Endothelial cell of umbilical vein (primary cell): ENCODE measurements at places on chromosomes 2 and 18. TPM values are rescaled to one million over a fixed set of nuclear protein-coding genes. Genes with fewer than 3 reads are reported as not detected.

The UGT1A10 gene
- not detected in 2 replicates for polyA plus RNA-seq

The ANKRD30B gene
- polyA plus RNA-seq: not detected in 2 replicates

The CAPN14 gene
- polyA plus RNA-seq: 0.01 and 0.03 TPM in 2 replicates

The KCNK3 gene
- polyA plus RNA-seq: 0.03 TPM in 1 of 2 replicates, not detected in the other

The CFC1 gene
- polyA plus RNA-seq: not detected in 2 replicates

The LHCGR gene
- polyA plus RNA-seq: not detected in 2 replicates

The SAG gene
- polyA plus RNA-seq: not detected in 2 replicates

The FBLN7 gene
- polyA plus RNA-seq: 3.1 and 3.4 TPM in 2 replicates

The RTKN gene
- 20.7 and 27.5 TPM in 2 replicates for polyA plus RNA-seq

DNA sequence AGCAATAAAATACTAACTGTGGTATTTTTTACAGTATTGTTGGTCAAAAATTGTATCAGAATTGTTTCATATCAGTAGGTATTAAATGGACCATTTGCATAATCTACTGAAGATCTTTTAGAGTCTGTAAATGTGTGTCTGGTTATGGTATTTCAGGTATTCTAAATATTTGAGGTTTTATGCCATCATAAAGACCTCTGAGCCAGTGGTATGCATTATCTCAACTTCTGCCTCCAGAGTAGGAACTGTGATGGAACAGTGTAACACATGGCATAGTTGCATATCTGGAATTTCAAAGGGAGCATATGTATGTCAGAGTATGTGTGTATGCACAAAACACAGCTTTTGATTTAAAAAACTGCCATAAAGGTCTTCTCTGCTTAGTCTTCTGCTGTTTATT is 15.4 kb downstream of the GREB1L start:
- no peak for DNase-seq

DNA sequence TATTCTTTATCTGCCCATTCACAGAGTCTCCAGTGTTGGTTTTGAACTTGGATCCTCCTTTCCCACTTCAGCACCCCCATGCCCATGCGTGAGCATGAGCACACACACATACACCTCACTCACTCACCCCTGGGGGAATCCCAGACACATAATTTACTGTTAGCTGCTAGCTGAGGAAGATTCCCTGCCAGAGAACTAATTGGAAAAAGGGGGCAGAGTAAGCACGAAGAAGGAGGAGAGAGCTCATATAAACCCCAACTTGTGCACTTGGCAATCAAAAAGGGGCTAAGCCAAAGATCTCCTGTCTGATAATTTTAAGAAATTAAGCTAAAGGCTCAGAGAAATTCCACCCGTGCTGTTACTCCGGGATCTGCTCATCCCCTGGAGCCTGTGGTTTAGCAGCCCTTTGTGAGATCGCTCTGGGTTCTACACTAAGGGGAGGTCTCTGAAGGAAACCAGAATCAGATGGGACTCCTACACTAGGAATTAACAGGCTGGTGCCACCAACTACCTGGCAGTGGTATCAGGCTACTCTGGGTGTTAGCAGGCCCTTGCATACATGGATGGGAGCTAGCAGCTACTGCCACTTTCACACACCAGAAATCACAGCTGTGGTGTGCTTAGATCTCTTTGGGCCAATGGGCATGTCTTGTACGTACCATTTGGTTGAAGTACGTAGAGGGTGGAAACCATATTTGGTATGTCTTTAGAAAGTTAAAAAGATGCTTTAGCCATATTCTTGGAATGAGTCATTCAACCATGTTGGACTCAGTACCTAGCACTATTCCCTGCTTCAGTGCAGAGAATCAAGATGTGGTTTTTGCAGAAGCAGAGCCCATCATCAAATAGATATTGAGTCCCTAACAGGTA is 95.6 kb upstream of the SLC14A2 start:
- DNase-seq: no peak

DNA sequence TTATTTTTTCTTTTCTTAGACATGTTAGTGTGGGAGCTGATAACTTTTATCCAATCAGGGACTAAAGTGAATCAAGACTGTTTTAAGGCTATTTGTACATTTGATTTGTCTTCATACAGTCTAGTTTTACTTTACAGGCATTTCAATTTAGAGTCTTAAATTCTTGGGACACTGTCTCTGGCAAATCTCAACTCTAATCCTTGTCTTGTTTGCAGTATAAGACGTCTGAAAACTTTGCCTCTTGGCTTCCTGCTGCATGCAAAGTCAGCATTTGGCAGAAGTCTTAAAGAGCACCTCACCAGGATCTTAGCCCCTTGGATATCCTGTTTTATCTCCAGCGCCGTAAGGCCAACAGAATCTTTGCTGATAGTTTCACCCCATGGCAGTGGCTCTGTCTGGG is 30.3 kb downstream of the SPOPL start:
- peak; percentile 3 for DNase-seq

GRCh38 chr2:16584084-16584483 is 81.5 kb downstream of the CYRIA start:
- no peak for DNase-seq

DNA sequence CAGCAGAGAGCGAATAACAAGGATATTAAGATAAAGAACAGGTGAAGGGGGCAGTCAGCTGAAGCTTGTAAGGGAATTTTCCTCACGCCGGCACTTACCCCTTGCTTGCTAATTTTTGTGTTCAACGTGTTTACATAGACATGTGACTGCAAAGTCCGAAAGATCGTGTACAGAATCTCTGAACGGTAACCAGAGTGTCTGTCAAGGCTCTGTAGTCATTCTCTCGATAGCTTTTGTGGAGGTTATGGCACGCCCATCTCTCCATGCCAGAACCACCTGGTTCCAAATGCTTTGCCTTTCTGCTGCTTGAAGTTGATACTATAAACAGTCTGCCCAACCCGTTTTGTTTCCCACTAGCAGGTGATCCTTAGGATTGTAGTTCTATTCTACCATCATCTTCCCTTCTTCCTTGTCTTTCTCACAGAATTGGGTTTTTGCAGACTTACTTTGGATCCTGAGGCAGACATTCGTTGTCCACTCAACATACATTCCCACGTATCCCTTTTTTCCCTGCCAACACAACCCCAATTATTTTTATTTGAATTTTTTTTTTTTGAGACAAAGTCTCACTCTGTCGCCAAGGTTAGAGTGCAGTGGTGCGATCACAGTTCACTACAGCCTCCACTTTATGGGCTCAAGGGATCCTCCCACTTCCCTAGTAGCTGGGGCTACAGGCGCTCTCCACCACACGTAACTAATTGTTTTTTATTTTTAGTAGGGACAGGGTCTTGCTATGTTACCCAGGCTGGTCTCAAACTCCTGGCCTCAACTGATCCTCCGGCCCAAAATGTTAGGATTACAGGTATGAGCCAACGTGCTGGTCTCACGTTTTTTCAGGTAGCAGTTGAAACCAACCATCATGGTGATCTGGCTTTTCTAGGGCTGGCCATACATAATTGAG is 1.3 kb upstream of the USP34 start:
- no peak for DNase-seq

DNA sequence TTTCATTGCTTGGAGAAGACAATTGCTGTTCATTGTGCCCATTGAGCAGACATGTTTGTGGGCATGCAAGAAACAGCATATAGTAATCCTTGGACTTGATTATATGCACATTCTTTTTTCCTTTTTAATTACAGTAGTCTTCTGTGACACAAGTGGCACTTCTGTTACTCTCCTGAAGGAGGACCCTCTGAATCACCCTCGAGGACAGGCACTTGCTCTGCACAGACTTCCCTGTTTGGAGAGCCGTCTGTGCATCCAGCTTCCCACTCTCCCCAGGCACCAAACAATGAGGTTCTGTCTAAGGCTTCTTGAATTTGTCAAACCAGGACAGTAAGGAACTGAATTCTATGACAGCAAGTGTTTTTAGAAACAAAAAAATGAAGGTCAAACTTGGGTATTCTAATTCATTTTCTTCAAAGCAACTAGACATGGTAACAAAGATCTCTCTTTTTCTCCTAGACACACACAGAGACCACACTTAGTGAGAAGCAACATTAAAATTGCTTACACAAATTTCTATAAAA is 844.6 kb upstream of the ID2 start:
- DNase-seq: no peak

DNA sequence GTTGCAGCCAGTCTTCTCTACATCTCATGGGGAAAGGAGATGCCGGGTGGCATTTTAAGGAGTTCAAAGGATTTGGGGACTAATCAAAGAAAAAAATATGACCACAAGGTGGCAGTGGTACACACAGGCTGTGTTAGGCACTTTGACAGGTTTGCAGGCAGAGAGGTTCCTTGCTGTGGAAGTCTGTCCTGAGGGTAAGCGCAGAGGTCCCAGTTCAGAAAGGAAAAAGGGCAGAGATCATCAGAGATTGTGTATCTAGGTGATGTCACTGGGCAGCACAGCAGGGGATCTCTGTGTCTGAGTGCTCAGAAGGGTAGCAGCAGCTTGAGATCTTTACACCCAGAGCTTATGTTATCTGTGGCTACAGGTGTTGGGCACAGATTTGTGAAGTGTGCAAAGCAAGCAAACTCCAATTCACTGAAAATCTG is 231.4 kb downstream of the LRRTM1 start:
- DNase-seq: peak; percentile 16

GRCh38 chr2:138369856-138370255 is 131.7 kb upstream of the SPOPL start:
- no peak for DNase-seq

GRCh38 chr2:187208199-187208785 is 239.8 kb downstream of the CALCRL start:
- DNase-seq: no peak

DNA sequence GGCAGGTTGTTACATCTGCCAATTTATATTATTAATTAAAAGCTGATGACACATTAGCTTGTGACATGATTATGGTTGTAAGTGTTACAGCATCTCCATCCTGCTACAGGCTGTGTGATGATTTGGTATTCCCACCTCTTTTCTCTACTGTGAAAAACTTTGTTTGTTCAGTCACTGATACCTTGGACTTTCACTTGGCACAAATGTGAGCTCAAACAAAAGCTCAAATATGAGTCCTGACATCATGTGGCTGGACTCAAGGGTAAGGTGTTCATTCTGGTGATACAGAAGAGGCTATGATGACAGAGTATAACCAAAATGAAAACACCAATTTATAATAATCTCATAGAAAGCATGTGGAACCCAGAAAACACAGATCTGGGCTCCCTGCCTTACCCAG is 11.4 kb upstream of the IL36A start:
- no peak for DNase-seq

GRCh38 chr2:72263043-72263775 is 115.5 kb upstream of the CYP26B1 start:
- DNase-seq: no peak

GRCh38 chr2:237361194-237362004 is 52.6 kb downstream of the COL6A3 start:
- DNase-seq: no peak

GRCh38 chr2:109098921-109099273 is 30.1 kb upstream of the SH3RF3 start:
- no peak for DNase-seq
